Activated CD4-positive, alpha-beta T cell treated with anti-CD3 and anti-CD28 coated beads for 1 hour (primary cell): ENCODE measurements at places on chromosomes 2 and 18.
A peak's percentile ranks its signal among the peaks of the same experiment; 100 is the strongest.

GRCh38 chr2:239558661-239559060 lies 157.8 kb upstream of the HDAC4 start:
- DNase-seq, result no peak

GRCh38 chr2:61187085-61187484 lies 25.1 kb downstream of the C2orf74 start:
- DNase-seq, result no peak

GRCh38 chr2:215968499-215968898 lies 44.9 kb downstream of the MREG start:
- no peak for DNase-seq

GRCh38 chr18:3224223-3224622 lies 4.5 kb upstream of the MYOM1 start:
- no peak for DNase-seq

DNA sequence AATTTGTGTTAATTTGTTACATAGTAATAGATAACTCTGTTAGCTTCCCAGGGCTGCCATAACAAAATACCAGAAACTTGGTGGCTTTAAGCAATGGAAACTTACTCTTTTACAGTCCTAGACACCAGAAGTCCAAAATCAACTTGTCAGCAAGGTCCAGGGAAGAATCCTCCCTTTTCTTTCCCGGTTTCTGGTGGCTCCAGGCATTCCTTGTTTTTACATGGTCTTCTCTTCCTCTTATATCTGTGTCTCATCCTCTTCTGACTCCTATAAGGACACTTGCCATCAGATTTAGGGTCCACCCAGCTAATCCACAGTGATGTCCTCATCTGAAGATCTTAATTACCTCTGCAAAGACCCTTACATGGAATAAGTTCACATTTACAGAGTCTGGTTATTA lies 95.6 kb downstream of the DDX1 start:
- no peak for DNase-seq

GRCh38 chr18:48866856-48867255 lies 83.9 kb downstream of the SMAD7 start:
- DNase-seq, result no peak

DNA sequence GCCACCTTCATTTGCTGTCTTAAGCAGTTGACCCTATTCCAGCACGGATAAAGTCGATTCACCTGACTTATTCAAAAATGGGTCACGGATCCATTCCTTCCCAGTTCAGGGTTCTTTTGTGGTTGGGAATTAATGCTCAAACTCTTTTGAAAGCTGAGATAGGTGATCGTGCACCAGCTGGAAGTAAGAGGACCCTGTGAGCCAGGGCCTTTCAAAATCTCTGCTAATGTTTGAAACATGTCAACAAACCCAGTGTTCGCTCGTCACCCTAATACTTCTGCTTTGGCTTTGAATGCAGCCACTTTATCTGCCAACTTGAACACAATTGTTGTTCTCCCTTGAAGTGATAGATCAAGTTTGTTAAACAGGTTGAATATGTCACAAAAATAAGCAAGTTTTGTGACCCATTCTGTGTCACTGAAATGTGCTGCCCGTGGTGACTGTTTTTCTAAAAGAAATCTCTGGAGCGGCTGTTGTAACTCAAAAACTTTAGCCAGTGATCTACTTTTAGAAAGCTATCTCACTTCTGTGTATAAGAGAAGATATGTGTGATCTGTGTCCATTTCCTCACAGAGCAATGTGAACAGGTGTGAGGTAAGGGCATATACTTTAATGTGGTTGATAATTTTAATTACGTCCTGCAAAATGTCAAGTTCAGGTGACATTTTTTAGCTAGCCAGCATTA lies 16.9 kb downstream of the HAT1 start:
- no peak for DNase-seq

DNA sequence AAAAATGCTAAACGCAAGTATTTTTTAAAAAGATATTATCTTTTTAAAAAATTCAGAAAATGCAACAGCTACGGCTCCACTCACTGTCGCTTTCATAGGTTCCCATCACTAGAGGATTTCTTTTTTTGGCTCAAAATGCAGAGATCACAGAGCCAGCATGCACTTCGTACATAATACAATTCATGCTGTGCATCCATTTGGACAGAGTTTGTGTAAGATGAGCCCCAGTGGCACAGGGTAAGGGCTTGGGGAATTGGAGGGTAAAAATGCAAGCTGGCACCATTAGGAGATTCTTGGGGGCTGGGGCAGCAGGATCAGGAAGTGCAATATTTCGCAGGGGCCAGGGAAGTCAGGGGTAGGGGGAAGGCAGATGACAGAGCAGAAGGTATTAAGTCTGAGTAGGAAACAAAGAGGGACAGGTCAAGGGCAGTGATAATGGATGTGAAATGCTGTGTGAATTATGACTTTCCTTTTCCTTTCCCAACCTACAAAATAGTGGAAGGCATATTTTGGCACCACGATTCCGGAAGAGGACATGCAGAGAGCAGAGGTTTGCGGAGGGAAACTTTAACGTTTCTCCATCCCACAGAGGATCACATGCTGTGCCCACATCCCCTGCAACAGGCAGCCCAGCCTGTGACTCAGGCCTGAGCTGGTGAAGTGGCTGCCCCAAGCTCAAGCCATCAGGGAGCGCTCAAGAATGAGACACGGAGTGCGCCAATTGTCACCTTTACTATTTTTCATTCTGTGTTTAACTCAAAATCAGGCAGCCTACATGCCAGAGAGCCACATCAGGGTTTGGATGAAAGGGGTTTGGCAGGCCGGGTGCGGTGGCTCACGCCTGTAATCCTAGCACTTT lies 4.7 kb downstream of the CAPG start:
- DNase-seq, result peak; percentile 38

GRCh38 chr2:10305254-10305635 lies 2.5 kb downstream of the HPCAL1 start:
- DNase-seq, result no peak

- no peak for DNase-seq
These were observed 4.9 kb upstream of the IL1B start for GRCh38 chr2:112841295-112842044.

- no peak for DNase-seq
These were observed 162.0 kb upstream of the RMP24 start for GRCh38 chr18:35810520-35810919.

DNA sequence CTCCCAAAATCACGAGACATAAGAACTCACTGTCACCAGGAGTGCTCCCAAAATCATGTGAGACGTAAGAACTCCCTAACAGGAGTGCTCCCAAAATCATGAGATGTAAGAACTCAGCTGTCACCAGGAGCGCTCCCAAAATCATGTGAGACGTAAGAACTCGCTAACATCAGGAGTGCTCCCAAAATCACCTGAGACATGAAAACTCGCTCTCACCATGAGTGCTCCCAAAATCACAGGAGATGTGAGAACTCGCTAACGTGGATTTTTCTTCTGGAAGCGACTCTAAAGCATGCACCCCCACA lies 53.1 kb downstream of the CTDP1 start:
- DNase-seq, result no peak

DNA sequence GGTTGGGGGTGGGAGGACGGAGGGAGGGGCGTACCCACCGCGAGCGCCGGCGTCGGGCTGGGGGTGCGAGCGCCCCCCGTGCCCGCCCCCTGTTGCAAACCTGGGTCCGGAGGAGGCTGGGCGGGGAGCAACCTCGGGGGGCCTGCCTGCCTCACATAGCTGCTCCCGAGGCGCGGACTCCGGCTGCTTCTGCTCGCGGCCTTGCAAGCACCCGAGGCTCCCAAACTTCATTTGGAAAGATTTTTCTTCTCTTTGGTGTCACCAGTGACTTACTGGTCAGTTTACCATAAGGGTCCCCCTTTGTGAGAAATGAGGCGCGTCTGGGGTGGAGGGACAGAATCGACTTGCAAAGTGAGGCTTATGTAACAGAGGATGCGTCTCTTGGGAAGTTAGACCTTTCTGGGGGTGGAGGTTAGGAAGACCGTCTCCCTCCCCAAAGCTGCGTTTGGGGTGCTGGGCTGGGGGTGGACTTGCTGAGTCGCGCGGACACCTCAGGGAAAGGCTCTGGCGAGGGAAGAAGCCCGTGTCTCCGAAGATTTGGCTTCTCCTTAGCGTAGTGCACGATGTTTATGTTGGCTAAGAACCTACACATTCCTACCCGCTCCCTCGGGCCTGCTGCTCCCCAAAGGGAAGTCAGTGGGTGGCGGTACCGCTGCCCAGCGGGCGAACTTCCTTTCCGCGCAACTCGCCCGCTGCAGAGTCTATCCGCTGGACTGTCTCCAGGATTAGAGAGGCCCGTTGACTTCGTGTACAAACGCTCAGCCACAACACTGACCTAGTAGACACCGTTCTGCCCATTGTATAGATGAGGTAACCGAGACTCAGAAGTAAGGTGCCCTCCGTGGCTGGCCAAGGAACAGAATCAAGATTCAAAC lies 559 bp downstream of the TMEM37 start:
- DNase-seq, result no peak

GRCh38 chr2:128384446-128384845 lies 65.8 kb upstream of the HS6ST1 start:
- no peak for DNase-seq

DNA sequence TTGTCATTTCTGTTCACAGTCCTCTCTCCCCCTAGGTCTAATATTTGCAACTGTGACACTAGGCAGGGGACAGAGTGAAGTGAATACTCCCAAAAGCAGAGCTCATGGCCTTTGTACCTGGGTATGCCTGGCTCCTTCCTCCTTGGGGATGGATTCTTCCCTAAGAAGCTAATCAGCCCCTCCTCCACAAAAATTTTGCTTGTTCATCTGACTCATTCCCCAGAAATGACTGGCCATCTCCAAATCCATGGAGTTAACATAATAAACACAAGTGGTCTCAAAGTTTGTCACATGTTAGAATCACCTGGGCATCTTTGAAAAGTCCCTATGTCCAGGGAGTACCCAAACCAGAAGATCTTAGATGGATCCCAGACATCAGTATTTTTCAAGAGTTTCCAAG lies 65.3 kb downstream of the SUCLG1 start:
- no peak for DNase-seq

DNA sequence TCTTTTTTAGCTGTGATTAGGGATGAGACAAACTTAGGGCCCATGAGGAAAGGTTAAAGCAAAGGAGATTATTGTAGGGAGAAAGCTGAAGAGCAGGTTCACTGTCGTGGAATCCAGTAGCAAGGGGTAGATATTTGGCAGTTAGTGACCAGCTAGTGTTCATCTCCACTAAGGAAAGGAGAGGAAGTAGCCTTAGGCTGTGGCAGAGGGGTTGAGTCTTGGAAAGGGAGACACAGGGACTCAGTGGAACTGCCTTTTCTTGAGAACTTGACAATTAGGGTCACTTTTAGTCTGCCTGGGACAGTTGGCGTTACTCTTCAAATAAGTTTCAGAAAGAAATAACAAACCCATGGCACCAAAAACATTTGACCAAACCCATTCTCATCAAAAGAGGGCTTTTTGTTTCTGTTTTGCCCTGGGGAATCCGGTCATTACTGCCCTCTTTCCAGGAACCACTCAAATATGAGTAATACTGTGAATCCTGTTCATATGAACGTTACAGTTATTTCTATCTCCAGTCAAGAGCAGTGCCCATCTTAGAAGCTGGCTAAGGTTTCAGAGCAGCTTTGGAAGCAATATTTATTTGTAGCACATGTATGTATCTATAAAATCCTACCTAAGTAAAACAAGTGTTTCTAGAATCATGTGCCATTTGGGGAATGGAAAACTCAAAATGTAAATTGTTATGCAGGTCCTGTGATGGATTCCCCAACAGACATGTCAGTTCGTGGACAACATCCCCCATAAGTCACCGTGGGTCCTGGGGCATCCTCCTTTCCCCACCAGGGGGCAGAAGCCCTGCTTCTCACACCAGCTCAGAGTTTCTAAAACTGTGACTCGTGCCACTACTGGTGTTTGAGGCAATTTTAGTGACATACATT lies 77.3 kb upstream of the PHLPP1 start:
- peak; percentile 21 for DNase-seq

GRCh38 chr2:184851576-184851975 lies 253.2 kb downstream of the ZNF804A start:
- no peak for DNase-seq

GRCh38 chr2:150327564-150328489 lies 159.6 kb downstream of the RND3 start:
- DNase-seq, result no peak
